ENCODE measurements at places on chromosomes 7 and 10.

DNA sequence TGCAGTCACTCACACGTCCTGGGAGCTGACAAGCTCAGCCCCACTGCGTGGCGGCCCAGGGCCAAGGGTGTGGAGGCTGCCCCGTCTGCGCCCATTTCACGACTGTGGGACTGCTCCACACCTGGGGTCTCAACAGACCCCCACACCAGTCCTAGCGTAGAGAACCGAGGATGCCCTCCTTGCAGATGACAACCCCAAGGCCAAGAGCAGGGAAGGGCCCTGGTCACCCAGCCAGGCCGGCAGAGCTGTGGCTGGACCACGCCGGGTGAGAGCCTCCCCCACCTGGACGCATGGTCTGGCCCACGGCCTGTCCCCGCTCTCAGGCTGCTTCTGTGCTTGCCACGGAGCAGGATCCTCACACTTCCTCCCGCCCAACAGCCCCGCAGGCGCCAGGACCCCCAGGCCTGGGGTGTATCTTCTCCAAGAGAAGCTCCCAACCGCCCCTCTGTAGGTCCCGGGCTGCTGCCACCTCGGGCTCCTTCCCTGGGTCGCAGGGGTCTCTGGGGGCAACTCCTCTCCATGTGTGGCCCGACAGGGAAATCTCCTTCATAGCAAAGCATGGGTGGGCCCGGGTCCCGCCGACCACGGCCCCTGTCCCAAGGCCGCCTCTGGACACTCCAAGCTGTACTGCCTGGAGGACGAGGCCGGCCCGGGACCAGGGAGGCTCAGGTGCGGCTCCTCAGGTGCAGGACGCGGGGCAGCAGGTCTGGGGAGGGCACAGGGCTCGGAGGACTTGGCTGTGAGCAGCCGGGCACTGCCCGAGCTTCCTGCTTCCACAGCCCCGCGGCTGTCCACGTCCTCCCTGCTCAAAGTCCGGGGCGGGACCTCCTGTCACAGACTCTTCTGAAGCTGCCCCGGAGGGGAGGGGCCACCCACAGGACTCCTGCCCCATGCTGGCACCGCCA, 88.8 kb downstream of the FOXL3 start:
- no peak for DNase-seq

- no peak for DNase-seq
Observed at GRCh38 chr10:22341190-22341925, 3.9 kb upstream of the SPAG6 start.

- no peak for DNase-seq
Observed at GRCh38 chr7:26543340-26543739, 251.7 kb downstream of the SNX10 start.

- no peak for DNase-seq
Observed at GRCh38 chr7:142872106-142872675, 13.4 kb downstream of the TRPV6 start.

DNA sequence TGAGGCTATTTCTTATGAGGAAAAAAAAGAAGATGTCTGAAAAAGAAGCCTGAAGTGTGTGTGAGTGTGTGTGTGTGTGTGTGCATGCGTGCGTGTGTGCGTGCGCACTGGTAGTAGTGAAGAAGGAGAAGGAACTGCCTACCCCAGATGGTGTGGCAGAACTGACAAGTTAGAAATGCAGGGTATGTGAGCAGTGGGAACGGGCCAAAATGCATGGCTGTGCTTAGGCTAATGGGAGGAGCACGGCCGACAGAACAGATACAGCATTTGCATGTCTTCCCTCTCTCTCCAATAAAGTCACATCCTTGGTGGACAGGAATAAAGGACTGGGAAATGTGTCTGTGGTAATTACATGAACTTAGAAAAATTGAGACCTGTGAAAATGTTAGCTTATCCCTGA, 94.3 kb downstream of the IDE start:
- no peak for DNase-seq

GRCh38 chr7:46446151-46446550, 525.1 kb upstream of the IGFBP3 start:
- no peak for DNase-seq

DNA sequence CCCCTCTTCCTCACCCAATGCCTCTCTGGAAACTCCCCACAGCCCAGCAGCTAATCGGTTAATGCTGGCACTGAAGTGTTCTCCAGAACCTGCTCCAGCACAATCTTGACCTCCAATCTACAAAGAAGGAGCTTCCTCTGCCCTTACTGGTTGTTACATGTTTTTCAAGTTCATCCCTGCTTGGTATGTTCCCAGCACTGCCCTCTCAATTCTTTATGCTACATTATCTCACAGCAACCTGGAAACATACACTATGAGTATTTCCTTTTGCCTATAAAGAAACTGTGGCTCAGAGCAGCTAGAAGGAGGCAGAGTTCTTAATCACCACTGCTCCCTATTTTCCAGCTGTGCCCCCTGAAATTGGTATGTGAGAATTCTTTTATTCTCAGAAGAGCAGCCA, 84.1 kb upstream of the KMT2E start:
- no peak for DNase-seq

GRCh38 chr10:24951201-24952142, 934 bp downstream of the PRTFDC1 start:
- no peak for DNase-seq

- DNase-seq, result no peak
Observed at GRCh38 chr10:95451568-95452524, 109.3 kb downstream of the SORBS1 start.

- no peak for DNase-seq
Observed at GRCh38 chr10:123743441-123744223, 77.5 kb downstream of the GPR26 start.

- DNase-seq, result no peak
Observed at GRCh38 chr7:30924624-30925023, 13.0 kb downstream of the AQP1 start.

DNA sequence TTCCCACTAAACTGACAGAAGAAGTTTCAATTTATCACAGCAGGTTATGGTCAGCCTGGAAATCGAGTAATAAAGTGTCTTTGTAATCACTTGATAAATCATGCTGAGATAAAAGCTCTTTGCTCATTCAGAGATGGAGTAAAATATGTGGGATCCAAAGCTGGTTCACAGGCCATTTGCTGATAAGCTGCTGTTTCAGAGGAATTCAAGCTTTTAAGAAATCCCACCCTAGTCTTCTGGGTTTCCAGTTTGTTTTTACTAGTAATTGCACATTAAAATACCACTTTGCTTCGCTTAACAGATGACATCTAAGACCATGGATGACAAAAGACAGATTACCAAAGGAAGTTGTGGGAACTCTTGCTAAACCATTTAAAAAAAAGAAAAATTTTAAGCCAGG, 37.4 kb upstream of the CDK6 start:
- no peak for DNase-seq

GRCh38 chr7:105800442-105800841, 76.0 kb downstream of the ATXN7L1 start:
- no peak for DNase-seq

GRCh38 chr7:7739204-7740036, 21.0 kb upstream of the RPA3 start:
- no peak for DNase-seq

GRCh38 chr7:20865684-20866083, 79.0 kb upstream of the SP8 start:
- DNase-seq, result no peak

DNA sequence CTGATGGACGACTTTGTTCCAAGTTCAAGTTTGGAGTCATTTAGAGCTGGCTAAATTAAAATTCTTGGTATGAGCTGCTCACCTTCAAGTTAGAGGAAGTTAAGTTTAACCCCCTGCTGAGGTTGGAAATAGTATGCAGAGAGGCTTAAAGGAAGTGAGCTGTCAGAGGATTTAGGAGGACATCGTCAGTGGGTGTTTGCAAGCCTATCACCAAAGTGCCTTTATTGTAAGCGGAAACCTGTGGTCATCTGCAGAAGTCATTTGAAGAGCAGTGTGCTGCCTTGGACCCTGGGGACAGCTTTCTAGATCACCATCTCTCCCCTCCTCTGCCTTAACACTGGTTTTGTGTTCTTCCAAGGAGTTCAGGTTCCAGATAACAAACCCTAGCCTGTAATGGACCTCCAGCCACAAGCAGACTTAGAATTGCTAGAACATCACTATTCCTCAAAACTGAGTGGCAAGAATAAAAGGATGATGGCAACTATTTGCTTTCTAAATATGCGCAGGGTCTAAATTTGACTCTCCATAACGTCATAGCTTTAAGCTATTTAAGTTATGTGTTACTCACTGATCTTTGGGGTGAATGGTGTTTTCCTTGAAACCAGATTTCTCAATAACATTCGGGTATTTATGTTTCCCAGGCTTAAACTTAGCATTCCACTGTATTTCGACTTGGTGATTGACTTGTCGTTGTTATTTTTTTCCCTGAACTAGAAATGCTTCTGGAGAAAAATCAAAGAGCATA, 93.4 kb downstream of the SLC39A12 start:
- no peak for DNase-seq

DNA sequence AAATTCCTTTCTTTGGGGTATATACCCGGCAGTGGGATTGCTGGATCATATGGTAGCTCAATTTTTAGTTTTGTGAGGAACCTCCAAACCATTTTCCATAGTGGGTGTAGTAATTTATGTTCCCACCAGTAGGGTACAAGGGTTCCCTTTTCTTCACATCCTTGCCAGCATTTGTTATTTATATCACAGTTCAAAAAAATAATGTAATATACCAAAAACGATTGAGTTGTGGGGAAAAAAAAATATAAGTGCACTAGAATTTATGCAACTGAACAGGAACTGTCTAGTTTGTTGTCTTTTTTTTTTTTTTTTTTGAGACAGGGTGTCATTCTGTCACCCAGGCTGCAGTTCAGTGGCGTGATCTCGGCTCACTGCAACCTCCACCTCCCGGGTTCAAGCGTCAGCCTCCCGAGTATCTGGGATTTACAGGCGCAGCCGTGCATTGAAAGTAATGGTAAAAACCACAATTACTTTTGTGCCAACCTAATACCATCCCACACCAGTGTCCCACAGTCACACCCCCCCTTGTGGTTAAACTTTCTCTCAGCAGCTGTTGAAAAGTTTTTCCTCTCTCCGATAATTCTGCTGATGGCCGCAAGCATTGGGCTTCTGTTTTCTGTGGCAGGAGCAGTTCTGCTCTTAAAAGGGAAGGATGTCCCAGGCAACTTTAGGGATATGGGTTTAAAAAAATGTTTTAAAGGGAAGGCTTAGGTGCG, 6.8 kb upstream of the LAT2 start:
- DNase-seq, result no peak

- DNase-seq, result no peak
Observed at GRCh38 chr10:124614003-124614659, 130.0 kb downstream of the FAM53B start.

GRCh38 chr10:107037192-107038122, 127.0 kb downstream of the SORCS1 start:
- DNase-seq, result no peak

DNA sequence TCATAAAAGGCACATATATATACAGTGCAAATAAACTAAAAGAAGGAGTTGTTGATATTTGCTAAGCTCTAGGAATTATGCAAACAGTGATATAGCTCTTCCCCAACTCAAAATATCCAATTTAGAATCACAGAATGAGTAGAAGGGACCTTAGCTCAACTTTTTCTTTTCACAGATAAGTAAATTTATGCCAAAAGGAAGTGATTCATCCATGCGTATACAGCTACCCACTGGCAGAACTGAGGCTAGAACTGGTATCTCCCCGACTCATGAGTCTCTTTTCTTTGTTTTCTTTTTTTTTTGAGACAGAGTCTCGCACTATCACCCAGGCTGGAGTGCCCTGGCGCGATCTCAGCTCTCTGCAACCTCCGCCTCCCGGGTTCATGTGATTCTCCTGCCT, 54.2 kb upstream of the SVIL start:
- DNase-seq, result no peak

- DNase-seq, result no peak
Observed at GRCh38 chr7:3244241-3244814, 56.7 kb upstream of the SDK1 start.

- DNase-seq, result no peak
Observed at GRCh38 chr7:151652111-151652510, 132.4 kb upstream of the RHEB start.

- no peak for DNase-seq
Observed at GRCh38 chr7:734808-735207, 7.7 kb upstream of the PRKAR1B start.

- DNase-seq, result no peak
Observed at GRCh38 chr7:69706070-69706469, 107.8 kb downstream of the AUTS2 start.

- no peak for DNase-seq
Observed at GRCh38 chr10:113541549-113541927, 11.3 kb upstream of the HABP2 start.

DNA sequence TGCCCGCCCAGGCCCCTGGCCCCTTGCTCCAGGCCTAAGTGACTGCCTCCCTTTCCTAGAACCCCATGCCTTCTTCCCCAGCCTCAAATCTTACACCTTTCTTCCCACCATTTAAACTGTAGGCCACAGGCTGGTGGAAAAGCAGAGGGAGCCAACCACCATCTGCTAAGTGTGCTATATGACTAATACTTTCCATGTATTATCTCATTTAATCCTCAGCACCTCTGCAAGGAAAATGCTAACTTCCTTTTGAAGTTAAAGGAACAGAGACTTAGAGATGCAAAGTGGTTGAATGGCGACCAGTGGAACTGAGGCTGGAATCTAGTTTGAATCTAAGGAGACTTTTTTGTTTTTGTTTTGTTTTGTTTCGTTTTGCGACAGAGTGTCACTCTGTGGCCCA, 17.8 kb upstream of the MTPAP start:
- DNase-seq, result no peak

DNA sequence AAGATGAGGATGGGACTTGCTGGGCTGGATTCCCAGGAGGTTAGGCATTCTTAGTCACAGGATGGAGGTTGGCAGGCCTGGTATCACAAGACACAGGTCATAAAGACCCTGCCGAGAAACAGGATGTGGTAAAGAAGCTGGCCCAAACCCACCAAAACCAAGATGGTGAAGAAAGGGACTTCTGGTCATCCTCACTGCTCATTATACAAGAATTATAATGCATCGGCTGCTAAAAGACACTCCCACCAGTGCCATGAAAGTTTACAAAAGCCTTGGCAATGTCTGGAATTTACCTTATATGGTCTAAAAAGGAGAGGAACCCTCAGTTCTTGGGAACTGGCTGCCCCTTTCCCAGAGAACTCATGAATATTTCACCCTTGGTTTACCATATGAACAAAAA, 345.5 kb upstream of the POM121L12 start:
- no peak for DNase-seq

GRCh38 chr10:128050121-128050516, 76.1 kb downstream of the MKI67 start:
- no peak for DNase-seq

DNA sequence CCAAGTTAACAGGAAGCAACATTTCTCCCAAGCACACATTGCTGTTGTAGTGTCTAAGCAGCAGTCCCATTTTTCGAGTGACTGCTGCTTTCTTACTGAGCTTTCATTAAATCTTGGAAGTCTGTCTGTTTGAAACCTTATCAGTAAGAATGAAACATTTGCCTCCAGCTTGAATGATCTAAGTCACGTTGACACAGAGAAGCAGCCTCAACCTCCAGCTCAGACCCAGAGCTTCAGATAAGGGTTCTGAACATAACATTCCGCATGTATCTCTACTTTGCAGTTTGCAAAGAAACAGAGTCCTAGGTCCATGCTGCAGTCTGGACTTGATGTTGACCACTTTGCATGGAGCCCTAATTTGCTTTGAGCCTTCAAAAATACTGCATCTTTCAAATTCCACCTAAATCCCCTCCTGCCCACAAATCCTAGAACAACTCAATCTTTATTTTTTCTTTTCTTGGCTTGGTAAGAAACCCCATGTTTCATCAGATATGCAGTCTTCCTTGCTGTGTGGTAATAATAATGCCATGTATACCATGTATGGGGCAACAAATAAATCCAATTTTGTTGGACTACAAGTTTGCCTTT, 698.7 kb upstream of the IGFBP3 start:
- DNase-seq, result no peak

- no peak for DNase-seq
Observed at GRCh38 chr10:10831085-10831484, 186.6 kb upstream of the CELF2 start.

- DNase-seq, result no peak
Observed at GRCh38 chr10:24681572-24682088, 42.1 kb downstream of the ARHGAP21 start.

Measured in activated naive CD4-positive, alpha-beta T cell (primary cell).